ENCODE measurements at places on chromosomes 3 and 15. TPM values are rescaled to one million over a fixed set of nuclear protein-coding genes. Genes with fewer than 3 reads are reported as not detected.

The OR5K2 gene
- not detected for total RNA-seq

The TMCC1 gene
- 56.9 TPM for total RNA-seq

The PAQR9 gene
- total RNA-seq: 4.4 TPM

DNA sequence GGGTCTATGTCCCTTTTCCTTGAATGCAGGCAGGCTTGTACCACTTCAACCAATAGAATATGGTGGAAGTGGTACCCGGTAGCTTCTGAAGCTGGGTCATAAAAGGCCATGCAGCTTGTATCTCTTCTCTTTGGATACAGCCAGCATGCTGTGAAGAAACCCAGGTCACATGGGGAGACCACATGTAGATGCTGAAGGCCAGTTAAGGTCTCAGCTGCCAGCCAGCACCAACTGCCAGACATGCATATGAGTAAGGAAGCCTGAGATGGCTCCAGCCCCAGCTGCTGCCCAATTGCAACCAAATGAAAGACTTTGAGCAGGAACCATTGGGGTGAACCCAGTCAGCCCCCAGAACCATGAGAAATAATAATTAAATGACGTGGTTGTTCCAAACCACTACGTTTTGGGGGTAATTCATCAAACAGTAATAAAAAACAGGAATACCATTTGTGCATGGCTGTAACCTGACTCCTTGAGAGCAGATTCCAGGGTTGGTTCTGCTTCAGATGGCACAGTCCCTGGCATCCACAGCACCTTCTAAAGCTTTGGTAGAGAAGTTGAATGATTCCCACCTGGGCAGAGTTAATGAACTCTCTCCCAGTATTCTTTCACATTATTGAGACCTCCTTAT, 3.8 kb downstream of the RBP2 start:
- H3K4me1 ChIP-seq: no peaks in the 10 kb centered on the region
- no peaks in the 10 kb centered on the region for H3K36me3 ChIP-seq
- DNase-seq: no peak
- H3K27me3 ChIP-seq: no peaks in the 10 kb centered on the region
- no peak overlapping the region for H3K4me3 ChIP-seq

Measured in endodermal cell (in vitro differentiated cells).